ENCODE measurements at places on chromosomes 12 and 14. TPM values are rescaled to one million over a fixed set of nuclear protein-coding genes. Genes with fewer than 3 reads are reported as not detected.

Gene PTGER2
- 3.4 TPM for polyA plus RNA-seq

Gene PIWIL1
- 0.15 TPM for polyA plus RNA-seq

GRCh38 chr12:38892976-38893375, 12.4 kb downstream of the CPNE8 start:
- DNase-seq: no peak

GRCh38 chr12:64744422-64745258, 14.6 kb downstream of the GNS start:
- DNase-seq: no peak

Gene CMAS
- 45.2 TPM for polyA plus RNA-seq

Gene RHEBL1
- 0.52 TPM for polyA plus RNA-seq

GRCh38 chr14:68008491-68008890, 188.9 kb downstream of the RAD51B start:
- DNase-seq: no peak

DNA sequence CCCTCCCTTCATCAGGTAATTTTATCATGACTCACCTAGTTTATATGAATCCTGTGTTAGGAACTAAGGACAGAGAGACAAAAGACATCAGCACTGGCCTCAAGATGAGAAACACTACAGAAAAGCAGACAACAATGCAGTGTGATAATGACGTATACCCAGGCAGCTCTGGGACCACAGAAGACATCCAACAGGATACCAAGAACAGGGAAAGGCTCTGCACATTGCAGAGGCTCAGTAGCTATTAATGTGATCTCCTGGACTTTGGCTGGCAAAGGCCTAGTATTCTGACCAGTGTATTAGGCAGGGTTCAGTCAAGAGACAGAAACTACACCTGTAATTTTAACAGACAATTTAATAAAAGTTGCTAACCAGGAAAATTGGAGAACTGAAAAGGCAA, 39.7 kb downstream of the CDK17 start:
- no peak for DNase-seq

GRCh38 chr14:51298895-51299294, 58.8 kb downstream of the TMX1 start:
- no peak for DNase-seq

Gene DIO2
- 2.3 TPM for polyA plus RNA-seq

DNA sequence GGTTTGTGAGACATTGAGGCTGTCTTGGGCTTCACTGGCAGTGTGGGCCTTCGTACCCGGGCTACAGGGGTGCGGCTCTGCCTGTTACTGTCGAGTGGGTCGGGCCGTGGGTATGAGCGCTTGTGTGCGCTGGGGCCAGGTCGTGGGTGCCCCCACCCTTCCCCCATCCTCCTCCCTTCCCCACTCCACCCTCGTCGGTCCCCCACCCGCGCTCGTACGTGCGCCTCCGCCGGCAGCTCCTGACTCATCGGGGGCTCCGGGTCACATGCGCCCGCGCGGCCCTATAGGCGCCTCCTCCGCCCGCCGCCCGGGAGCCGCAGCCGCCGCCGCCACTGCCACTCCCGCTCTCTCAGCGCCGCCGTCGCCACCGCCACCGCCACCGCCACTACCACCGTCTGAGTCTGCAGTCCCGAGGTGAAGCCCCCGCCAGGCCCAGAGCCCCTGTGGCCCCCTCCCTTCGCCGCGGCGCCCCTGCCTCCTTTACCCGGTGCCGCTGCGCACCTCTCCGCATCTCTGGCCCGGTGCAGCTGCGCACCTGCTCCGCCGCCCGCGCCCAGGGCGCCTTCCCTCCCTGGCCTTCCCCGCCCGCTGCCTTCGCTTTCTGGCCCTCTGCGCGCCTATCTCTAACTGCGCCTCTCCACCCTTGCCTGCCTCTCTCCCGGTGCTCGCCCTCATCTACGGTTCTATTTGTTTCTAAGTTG, at the start of gene ENO2:
Gene ENO2 (plus strand): TSS at position 335 of the 701 bp plus-strand sequence. CDS start 1,253 bp downstream, outside the sequence.
- peak; percentile 82 for DNase-seq

GRCh38 chr12:67367843-67368242, 98.7 kb downstream of the CAND1 start:
- DNase-seq: no peak

DNA sequence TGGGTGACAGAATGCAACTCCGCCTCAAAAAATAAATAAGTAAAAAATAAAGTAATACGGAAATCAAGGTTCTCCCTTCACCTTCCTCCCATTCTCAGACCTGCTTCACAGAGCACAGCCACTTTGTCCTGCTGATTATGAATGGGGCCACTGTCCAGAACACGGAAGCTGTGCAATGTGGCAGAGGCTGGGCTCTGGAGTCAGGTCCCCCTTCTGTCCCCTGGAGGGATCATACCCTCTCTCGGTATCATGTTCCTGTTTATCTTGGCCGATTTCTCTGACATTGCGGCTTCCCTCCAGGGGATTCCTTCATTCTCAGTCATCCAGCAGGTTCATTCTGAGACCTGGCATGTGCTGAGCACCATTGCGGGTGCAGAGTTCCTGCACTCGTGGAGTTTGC, 11.3 kb downstream of the PPP2R5C start:
- DNase-seq: no peak

Gene TAS2R50
- not detected for polyA plus RNA-seq

- no peak for DNase-seq
Observed at GRCh38 chr14:49962621-49963020, 69.7 kb downstream of the ARF6 start.

DNA sequence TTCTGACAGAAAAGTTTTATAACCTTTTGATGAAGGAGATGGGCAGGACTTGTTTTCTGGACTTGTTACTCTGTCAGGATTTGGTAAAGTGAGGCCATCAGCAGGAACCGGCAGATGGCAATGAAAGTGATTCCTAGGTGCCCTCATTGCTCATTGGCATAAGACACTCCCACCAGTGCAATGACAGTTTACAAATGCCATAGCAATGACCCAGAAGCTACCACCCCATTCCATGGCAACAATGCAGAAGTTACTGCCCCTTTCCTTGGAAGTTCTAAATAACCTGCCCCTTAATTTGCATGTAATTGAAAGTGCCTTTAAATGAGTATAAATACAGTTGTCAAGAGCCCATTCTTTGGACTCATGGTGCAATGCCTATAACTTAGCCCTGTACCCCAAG, 222.6 kb downstream of the CEP128 start:
- DNase-seq: no peak

DNA sequence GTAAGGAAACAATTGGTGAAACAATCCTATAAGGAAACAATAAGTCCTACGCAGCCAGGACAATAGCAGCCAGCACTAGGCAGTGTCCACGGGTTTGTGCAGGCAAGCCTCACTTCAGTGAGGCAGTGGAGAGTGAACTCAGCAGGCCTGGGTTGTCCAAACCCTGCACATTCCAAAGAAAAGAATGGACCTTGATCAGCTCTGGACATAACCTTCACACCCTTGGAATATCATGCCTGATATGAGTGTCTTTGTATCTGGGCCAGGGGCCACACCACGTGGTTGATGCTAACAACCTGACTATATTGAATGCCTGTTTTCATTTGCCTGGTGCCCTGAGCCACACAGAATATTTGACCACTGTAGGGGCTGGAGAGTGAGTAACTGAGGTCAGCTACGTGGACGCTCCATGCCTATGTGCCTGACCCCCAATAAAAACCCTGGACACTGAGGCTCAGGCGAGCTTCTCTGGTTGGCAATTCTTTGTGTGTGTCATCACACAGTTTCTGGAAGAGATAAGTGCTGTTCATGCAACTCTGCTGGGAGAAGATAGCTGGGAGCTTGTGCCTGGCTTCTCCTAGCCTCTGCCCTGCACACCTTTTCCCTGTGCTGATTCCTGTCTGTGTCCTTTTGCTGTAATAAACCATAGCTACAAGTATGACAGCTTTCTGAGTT, 81.4 kb upstream of the NCOR2 start:
- no peak for DNase-seq

Gene EPYC
- polyA plus RNA-seq: not detected

DNA sequence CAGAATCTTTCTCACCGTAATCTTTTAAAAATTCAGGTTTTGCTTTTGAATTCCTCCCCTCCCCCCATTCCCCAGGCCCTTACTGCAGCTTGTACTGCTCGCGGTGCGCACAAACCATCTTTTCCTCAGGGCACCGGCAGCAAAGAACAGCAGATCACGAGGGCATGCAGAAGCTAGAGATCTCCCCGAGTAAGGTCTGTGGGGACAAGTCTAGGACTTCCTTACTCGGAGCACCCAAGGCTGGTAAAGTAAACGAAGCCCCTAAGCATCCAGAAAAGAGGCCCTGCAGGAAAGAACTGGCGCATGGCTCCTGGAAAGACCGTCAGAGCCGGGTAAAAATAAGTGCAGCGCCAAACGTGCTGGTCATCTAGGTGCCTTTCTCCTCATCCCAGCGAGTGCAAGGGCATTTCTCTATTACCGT, 727 bp downstream of the LDHB start:
- DNase-seq: peak; percentile 50

- no peak for DNase-seq
Observed at GRCh38 chr12:32302218-32303173, 96.9 kb upstream of the FGD4 start.

DNA sequence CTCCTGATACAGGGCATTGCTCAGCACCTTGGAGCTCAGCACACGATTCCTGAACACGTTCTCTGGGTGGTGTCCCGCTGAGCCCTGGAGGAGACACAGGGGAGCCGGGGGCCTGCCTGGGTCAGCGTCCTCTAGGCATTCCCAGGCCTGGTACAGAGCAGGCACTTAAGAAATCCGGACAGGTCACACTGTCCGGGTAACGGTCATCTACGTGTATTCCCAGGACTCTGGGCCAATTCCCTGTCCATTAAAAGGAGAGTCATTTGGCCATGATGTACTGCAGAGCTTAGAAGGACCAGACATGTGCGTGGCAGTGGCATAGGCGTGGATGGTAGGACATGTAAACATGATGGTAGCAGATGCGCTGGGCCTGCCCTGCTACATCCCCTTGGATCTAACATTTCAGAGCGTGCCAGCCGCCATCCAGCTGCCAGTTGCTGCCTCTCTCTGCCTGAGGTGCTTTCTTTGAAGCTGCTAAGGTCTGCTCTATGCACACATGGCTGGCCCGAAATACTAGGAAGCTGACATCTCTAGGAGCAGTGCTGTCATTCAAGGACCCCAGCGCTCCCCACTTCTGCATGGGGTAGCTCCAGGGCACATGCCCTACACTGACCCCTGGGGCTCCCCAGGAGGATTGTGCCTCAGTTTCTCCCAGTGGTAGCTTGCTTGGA, 273.1 kb upstream of the RTL1 start:
- DNase-seq: no peak

Gene CBLN3
- 2.6 TPM for polyA plus RNA-seq

Gene PPP1R36
- 2.8 TPM for polyA plus RNA-seq

DNA sequence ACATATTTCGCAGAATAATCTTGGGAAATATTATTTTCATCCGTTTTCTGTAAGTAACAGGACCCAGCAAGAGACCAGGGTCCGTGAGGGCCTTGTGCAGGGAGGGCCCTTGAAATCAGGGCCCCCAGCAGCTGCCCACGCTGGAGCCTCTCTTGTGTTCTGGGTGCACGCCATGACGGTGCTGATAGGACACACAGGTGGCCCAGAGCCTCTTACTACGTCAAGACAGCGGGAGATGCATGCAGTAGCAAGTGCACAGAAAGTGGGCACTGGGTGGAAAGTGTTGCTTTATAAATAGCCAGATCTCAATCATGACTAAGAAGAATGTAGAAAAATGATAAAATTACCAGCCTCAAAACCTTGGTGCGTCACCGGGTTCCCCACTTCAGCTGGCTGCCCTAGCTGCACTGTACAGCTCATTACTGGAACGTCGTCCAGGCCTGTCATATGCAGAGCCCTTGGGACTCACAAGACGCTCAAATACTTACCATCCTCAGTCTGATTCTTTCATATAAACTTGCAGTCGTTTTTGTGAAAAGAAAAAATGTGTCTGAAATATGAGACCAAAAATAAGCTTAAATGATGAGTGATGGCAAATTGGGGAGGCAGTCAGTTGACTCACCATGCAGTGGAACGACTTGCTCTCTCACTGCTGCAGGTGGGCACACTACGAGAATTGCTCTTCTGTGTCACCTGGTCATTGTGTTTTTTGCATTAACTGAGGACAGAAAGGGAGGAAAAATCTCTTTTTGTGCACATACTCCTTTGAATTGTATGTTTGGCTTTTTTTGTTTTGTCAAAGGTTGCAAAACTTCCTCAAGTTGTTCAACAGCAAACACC, 68.2 kb downstream of the DDX51 start:
- DNase-seq: no peak

Gene DPPA3
- not detected for polyA plus RNA-seq

Gene NEK9
- polyA plus RNA-seq: 25.4 TPM

DNA sequence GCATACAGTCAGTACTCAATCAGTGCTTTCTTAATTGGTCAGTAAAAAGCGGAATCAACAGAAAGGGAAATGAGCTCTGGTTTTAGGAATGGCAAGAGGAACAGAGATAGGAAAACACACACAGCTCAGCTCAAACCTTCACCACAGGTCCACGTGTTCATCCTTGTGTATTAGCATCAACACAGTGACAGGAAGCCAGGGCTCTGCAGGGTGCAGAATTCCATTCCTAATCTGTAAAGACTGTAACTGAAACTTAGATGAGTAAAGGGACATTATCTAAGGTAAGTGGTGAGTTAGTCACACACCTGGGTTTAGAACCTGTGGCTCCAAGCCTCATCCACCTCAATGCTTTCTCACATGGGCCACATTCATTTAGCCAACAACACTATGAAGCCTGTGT, 1242.2 kb upstream of the TMEM132C start:
- no peak for DNase-seq

Gene RCOR1
- 4.9 TPM for polyA plus RNA-seq

Gene OASL
- polyA plus RNA-seq: 1.0 TPM

GRCh38 chr14:49173765-49174373, 412.3 kb downstream of the RPS29 start:
- DNase-seq: no peak

- no peak for DNase-seq
Observed at GRCh38 chr12:80443974-80444666, at the start of gene PTPRQ. Gene PTPRQ, plus strand, starts transcription at chr12:80444235. Its CDS starts 111 bp downstream, at chr12:80444346.

DNA sequence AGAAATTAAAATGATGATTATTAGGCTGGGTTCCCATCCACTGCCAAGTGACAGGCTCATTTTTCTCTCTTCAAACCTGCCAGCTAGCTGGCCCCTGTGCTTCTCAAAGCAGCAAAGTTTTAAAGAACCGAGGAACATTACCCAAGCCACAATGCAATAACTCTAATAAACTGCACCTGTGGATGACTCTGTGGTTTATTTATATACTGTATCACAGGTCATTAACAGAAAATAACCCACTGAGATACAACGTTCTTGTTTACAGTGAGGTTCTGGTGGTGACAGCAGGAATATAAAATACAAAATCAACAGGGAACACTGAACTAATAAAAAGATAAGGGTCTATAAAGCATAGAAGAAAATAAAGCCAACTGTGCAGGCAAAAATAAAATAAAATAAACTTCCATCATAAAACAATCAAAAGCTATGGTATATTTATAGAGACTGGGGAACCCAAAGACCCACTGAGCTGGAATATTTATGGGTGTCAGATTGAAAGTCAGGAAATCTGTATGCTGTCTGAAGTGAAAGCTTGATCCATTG, 472.9 kb downstream of the NOVA1 start:
- peak; percentile 39 for DNase-seq

- no peak for DNase-seq
Observed at GRCh38 chr12:105856048-105856405, 282.7 kb downstream of the NUAK1 start.

DNA sequence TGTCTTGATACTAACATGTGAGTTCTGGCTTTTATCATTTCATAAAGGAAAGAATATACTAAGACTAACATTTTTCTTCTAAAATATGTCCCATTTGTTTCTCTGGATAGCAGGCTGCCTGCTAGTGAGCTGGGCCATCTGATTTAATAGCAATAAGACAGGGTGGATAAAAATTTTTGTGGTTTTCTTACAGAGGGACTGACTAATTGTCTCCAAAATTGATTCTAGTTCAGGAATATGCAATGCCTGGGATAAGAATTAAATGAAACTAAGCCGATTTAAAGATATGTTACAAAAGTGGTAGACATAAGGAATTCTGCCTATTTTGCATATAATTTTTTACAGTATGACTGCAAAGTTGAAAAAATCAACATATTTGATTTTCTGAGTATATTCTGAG, 252.9 kb upstream of the NAV3 start:
- DNase-seq: no peak

All from kidney (tissue), 22 donors.